ENCODE measurements at places on chromosomes 11 and 22.

DNA sequence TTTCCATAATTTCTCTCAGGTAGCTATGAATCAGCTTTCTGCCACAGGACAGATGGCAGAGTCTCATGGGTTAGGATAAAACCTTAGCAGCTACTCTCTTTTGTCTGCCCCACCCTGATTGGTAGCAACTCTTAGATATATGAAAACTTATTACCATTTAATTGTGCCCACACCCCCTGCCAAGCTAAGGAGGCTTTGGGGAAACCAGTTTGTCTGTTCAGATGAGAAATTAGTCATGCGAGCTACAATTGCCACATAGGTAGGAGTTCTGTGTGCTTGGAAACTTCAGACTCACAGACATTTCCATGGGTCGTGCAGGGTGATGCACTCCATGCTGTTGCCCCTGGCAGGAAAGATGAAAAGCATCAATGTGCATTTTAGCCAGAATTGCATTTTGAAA, 39.9 kb downstream of the CD44 start:
- no peak for DNase-seq

DNA sequence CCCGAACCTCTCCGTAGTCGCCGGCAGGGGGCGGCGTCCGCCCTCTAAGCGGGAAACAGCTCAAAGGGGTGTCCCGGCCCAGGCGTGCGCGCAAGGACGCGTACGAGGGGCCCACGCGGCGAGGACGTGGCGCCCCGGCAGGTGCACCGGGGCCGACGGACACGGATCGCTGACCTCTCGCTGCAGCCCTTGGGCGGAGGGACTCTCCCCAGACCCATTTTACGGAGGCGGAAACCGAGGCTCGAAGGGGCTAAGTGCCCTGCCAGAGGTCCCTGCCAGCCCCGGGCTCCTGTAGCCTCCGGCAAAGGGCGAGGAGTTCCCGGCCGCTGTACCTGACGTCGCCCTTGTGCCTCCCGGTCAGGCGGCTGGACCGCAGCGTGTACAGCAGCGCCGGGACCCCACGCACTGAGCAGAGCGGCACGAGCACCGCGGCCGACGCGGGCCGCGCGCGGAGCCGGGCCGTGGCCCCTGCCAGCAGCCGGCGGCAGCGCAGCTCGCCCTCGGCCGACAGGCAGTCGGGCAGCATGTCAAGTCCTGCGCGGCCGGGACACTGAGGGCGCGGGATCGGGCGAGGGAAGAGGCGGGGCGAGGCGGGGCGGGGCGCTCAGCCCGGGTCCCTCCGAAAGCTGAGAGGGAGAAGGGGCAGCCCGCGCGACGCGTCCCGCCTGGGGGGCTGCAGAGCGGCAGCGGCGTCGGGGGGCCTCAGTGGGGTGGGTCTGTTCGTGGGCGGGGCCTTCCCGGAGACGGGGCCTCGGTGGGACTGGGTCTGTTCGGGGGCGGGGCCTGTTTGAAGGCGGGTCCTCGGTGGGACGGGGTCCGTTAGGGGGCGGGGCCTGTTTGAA, at the start of gene NUDT8:
NUDT8 (minus strand) TSS at position 552 of the 842 bp plus-strand sequence; CDS start at position 526, 26 bp downstream.
- DNase-seq: peak; percentile 89

DNA sequence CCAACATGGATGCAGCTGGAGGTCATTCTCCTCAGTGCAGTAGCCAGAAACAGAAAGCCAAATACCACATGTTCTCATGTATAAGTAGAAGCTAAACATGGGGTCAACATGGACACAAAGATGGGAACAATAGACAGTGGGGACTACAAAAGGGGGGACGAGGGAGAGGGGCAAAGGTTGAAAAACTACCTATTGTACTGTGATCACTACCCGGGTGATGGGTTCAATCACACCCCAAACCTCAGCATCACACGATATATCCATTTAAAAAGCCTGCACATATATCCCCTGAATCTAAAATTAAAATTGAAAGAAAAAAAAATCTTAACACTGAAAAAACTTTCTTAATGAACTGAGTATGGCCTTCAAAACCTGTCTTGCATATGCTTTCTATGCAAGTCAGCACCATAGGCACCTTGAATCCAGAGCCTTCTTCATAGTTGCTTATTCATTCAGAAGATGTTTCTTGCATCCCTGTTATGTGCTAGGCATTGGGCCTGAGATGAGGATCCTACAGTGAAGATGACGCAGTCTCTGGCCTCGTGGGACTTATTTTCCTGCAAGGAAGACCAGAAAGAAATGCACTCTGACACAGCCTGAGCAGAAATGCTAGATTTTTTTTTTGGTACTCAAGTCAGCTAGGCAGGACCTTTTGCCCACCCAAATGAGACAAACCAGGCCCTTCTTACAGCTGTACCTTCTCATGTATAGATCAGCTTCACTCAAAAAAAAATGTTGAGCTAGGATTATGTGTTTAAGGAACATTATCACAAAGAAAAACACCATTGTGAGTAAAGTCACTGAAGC, 21.0 kb downstream of the NNMT start:
- no peak for DNase-seq

DNA sequence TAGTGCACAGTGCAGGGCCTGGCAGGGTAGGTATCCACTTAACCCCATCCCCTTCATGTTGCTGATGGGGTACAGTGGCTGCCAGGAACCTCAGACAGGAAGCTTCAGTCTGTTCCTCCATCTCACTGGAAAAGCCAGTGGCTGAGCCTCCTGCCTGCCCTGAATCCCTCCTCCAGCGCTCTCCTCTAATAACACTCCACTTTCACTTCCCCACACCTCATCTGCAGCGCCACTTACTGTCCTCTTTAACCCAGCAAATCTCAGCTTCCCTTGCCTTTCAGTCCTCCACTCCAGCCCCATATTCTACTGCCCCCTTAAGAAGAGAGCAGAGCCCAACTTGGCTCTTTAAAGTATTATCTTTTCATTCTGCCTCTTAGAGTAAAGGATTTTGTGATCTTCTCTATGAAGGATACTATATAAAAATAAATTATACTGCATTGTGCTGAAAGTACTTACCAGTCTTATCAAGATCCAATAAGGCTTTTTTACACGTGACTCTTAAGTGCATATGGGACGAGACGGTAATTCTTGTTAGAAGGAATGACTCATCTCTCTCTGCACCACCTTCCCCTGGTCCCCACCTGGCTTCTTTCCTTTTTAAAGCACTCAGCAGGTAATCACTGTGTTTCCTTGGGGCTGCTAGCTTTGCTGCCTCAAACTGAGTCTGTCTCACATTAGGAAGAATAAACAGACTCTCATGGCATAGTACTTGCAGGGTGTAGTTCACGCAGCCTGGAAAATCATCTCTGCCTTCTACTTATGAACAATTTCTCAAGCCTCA, 238.0 kb upstream of the NARS2 start:
- DNase-seq: no peak

DNA sequence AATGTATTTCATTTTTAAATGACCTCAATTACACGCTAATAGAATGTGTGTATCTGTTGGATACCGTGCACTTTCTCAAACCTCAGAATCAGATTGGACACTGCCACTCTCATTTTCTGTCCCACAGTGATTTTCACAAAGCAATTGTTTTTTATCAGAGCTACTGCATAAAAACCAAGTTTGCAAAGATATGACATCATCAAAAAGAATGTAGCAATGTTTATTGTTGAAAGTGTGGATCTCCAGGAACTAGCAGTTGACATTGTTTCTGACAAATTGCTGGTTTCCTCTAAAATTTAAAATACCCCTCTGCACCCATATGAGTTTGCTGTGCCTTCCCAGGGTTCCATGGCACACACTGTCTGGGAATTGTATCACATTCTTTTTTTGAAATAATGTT, 362.7 kb upstream of the DDI1 start:
- DNase-seq: peak; percentile 39

DNA sequence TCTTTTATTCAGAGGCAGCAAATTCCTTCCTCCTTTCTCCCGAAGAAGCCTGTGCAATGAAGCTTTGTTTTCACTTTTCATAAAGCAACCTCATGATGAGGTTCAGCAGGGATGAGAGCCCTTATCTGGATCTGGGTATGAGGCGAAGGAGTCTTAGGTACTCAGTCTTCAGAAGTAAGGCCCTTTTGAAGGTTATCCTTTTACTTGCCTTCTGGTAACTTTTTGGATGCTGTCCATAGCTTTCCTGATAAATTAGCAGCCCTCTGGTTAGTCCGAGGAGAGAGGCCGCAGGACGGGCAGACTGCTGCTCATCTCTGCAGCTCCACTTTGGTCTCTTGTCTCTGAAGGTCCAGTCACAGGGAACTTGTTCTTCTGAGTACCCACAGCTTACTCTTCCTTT, 1.1 kb downstream of the TRIM22 start:
- peak; percentile 56 for DNase-seq

DNA sequence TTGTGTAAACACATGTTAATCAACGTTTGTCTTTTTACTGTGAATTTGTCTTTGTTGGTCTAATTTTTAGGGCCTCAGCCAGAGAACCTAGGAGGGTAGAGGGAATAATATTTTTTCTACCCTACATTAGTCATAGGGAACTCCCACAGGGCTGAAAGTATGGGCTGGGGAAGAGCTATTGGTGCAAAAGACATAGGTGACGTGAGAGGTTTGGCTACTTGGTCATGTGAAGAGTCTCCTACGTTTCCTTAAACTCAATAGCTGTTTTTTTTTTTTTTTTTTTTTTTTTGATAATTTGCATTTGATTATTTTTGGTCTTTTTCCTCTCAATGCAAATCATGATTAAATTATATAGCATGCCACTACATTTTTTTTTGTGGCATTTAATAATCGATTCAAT, 15.9 kb upstream of the MMP7 start:
- no peak for DNase-seq

GRCh38 chr22:31425331-31426050, 26.1 kb downstream of the DRG1 start:
- no peak for DNase-seq

DNA sequence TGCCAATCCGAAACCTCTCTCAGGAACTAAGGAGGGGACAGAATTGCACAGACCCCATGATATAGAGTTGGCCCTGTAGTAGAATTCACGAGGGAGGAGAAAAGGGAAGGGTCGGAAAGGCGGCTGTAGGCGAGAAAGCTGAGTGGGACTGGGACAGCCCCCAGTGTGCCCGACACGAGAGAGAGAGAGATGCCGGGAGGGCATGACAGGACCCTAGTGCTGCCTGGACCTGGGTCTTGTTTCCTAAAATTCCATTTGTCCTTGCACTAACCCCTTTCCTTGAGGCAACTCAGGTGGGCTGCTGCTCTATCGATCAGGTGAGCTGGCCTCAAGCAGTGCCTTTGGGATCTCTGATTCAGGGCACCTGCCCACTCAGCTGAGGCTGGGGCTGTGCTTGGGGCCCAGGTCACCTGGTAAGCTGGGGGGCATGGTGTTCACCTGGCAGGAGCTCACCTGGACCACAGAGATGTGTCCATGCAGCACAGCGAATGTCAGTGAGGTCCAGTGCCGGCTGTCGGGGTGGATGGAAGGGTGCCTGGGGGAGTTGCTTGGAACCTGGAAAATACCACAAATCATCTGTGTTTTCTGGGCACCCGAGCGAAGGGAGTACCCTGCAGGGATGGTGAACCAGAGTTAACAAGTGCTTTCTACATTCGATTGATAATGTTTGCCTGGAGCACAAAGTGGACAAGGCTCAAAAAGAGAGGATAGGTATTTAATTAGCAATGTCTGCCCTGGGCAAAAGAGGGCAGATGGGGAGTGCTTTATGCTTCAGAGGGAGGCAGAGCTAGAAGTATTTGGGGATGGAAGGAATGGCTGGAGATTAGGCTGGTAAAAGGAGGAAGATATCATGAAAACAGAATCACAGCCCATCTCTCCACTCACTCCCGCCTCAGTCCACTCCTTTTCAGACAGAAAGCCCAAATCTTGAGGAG, 61.6 kb downstream of the NAT10 start:
- no peak for DNase-seq

DNA sequence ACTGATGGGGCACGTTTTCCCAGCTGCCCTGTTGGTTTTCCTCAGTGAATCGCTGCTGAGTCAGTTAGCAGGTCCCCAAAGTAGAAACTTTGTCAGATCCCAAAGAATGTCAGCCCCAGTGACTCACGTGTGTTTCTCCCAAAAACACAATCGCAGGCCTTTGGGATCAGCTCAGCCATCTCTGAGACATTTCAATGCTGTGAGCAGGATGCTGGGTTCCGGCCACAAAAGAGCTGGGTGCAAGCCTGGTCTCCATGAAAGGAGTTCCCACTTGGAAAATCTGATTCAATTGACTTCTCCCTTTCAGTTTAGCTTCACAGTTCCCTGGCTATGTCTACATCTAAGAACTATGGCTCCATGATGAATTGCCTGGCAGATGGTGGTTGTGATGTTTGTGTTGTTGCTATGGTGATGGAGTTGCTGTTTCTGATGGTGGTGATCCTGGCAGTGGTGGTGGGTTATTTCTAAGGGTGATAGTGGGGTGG, 28.0 kb downstream of the MYEOV start:
- DNase-seq: peak; percentile 91

DNA sequence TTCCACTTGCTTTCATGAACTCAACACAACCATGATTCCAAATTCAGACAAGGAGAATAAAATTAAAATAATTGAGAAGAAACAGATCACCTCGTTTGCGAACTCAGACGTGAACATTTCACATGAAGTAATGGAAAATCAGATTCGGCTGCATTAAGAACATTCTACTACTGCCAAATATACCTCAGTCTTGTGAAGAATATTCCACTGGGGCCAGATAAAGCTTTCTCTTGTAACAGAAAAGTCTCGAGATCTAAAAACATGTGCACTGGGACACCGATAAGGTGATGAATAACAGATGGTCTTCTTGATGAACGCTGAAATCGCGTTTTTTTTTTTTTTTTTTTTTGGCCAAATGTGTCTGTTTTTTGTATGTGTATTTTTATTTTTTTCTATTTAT, 761.1 kb downstream of the BRD1 start:
- DNase-seq: no peak

DNA sequence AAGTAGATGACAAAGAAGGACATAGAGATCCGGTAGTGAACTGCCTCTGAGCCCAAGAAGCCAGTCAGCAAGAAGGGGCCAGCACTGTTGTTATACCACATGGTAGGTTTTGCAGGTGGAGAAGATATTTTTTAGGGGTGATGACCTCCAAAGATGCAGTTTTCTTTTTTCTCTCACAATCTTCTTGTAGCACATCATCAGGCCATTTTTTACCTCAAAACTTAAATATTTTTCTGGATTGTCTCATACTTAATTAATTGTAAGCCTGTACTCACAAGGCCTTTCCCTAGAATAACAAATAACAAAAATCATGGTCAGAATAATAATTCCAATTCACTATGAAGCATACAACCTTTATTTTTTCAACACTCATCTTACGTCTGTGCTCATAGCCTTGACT, at the start of gene OR51B4:
OR51B4 (minus strand) TSS at position 101 of the 400 bp plus-strand sequence; CDS start at position 101, 0 bp downstream.
- DNase-seq: no peak

DNA sequence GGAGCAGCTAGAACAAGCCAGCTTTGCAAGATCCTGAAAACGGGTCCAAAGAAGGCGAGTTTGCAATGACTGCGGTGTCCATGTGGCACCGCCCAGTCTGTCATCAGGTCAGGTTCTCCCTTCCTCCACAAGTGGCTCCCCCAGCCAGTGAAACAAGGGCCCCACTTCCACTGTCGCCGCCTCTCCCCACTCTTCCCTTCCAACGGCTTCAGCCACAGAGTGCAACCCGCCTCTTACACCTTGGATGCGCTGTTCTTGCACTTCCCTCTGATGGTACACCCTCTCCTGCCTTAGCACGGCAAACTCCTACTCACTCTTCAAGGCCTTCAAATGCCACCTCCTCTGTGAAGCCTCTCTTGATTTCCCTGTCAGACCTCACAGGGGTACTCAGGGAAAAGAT, 10.8 kb upstream of the TCF20 start:
- DNase-seq: no peak

Measured in AG20443 (cell line).